ENCODE measurements at places on chromosomes 3 and 15.
A peak's percentile ranks its signal among the peaks of the same experiment; 100 is the strongest.

DNA sequence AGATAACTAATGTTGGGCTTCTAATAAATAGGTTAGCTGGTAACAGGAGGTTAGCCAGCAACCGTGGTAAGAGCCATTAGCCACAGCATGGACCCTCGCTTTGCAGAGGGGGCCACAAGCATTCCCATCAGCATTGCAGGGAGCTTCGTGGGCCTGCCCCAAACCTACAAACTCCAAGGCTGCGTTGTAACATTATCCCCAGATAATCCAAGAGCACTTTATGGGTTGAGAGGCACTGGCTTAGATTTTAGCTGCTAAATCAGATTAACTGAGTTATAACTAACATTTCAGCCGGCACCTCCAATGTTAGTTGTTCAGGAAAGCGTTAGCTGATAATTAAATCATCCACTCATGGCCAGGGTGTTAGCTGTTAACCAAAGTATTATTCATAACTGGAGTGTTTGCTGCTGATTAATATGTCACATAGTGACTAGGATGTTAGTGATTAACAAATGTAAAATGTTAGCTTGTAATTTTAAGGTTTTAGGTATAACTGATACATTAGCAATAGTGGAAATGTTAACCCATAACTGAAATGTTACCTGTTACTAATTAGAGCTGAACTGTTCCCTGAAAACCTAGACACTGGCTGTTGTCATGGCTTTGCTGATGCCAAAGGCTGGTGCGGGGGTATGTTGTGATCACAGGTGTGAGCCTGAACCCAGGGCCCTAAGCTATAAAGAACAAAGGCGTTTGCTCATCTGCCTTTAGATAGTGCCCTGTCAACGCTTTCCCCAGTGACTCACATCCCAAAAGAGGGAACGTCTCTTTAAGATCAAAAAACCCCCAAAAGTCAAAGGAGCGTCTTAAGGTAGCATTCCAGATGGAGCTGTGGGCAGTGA is 56.2 kb downstream of the SLC6A6 start:
- no peak for DNase-seq

- DNase-seq: no peak
Measured at GRCh38 chr15:86849558-86850285, 770.1 kb downstream of the AGBL1 start.

GRCh38 chr15:100661156-100661555 is 58.8 kb downstream of the ASB7 start:
- DNase-seq: no peak

DNA sequence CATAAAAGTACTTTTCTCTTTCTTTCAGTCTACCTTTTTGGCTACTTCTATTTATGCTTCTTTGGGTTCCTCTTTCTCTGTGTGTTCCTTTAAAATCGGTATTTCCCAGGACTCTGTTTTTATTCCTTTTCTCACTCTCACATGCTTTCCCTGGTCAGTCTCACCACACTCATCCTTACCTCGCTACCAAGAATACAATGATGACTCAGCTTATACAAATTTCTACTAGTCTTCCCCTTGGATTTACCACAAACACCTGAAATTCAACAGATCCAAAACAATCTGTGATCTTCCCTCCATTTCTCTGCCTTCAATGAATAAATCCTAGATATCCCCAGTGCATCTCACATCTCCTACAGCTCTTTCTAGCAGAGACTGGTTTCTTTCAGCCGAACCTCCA is 52.9 kb downstream of the TUBGCP4 start:
- no peak for DNase-seq

GRCh38 chr3:73743551-73743950 is 118.8 kb upstream of the PDZRN3 start:
- DNase-seq: no peak

GRCh38 chr3:78804251-78805037 is 963.4 kb downstream of the ROBO1 start:
- DNase-seq: no peak

- DNase-seq: peak; percentile 18
Measured at GRCh38 chr15:45377609-45378148, 665 bp downstream of the GATM start.

DNA sequence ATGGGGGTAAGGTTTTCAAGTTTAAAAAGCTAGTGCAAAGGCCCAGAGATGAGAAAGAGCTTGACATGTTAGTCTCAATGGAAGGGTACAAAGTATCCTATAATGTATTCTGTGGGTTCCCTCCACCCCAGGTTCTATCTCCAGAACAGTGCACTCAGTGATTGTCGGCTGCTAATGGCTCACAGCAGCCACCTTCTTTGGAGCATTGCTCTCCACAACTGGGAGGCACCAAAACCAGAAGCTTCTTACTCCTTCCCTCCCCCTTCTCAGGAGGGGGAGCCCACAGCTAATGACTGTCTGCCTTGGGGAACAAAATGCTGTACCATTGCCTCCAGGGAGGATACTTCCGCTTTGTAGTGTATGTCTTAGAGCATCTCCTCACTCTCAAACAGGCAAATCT is 439.4 kb upstream of the RBMS3 start:
- DNase-seq: no peak

- DNase-seq: no peak
Measured at GRCh38 chr15:72192416-72192815, 5.2 kb downstream of the GRAMD2A start.

DNA sequence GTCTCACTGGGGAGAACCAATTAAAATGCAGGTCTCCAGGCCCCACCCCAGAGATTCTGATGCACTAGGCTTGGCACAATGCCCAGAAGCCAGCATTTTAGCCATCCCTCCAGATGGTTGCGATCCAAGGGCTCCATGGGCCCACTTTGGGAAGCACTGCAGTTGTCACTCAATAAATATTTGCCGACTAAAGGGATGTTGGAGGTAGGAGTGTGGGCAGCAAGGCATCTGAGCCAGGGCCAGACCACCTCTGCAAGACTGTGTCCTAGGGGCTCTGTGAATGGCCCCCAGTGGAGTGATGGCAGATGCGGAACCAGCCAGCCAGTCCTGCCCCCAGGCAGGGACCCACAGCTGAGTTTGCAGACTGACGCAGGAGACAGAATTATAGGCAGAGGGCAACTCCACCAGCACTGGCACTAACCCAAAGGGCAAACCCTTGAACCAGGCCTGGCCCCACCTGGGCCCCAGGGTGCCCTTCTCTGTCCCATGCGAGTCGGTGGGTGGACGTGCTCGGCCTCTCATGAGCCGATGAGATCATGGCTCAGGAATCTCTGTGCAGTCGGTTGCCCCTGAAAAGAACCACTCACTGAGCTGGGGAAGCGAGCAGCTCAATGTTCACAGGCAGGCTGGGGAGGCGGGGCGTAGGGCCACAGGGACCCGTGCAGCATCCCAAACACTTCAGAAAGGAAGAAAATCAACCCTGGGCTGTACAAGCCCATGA is 49.7 kb downstream of the SEMA5B start:
- DNase-seq: no peak

DNA sequence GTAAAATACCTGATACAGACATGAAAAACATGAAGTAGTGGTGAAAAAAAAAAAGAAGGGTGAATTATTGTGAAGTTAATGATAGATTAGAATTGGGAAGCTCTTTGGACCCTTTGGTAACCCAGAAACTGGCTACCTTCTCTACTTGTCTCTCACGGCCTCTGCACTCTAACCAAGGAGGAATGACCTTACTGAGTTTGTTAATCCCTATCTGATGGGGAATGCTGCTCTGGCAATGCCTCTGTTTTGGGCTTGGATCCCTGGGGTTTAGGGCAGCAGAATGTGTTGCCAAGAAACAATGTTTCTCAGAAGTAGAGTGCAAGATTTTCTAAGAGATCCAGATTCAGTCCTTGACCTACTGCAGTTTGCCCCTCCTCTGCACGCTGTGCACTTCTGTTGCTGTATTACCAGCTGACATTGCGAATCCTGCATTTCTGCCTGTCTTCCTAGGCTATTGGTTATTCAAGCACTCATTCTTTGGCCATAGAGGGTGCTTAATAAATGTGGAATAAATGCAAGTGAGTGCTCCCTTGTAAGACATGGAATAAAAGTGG is 49.2 kb upstream of the MAP3K13 start:
- no peak for DNase-seq

- DNase-seq: peak; percentile 66
Measured at GRCh38 chr3:15241341-15241740, 35.3 kb downstream of the CAPN7 start.

DNA sequence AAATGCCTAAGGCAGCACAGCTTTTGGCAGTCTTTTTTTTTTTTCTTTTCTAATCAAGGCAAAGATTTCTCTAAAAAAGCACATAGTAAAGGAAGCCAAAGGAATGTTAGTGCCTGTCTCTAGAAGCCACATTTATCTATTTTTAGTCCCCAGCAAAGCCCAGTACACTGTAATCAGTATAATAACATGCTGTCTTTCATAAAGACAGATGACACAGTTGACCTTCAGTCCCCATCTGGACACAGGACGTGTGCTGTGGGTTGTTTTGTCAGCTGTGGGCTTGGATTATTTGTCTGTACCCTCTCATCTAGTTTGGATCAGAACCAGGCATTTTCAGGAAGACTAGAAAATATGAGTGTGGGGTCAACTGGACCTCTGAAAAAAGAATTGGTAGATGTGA is 110.4 kb upstream of the CTNNB1 start:
- DNase-seq: no peak

GRCh38 chr3:140234256-140234655 is 299.3 kb downstream of the CLSTN2 start:
- no peak for DNase-seq

DNA sequence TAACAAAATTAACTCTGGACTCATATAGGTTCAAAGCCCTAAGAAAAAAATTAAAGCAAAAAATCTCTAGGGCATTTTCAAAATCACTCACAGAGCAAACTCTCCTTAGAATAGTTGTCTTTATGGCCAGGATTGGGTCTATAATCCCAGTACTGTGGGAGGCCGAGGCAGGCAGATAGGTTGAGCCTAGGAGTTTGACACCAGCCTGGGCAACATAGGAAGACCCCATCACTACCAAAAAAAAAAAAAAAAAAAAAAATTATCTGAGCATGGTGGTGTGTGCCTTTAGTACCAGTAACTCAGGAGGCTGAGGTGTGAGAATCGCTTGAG is 378.1 kb upstream of the TGFBR2 start:
- DNase-seq: no peak

DNA sequence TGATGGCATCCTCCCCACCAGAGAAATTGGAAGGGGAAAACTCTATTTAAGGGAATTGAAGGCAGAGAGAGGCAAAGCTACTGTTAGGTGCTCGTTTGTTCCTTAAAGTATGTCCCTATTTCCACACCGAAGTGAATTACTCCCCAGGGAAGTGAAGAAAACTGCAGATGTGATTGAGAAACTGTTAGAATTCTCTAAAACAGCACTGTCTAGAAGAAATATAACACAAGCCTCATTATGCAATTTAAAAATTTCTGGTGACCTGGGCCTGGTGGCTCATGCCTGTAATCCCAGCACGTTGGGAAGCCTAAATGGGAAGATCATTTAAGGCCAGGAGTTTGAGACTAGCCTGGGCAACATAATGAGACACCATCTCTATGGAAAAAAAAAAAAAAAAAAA is 305.0 kb downstream of the SHQ1 start:
- DNase-seq: no peak

GRCh38 chr3:188439080-188439479 is 285.1 kb downstream of the LPP start:
- DNase-seq: peak; percentile 82

DNA sequence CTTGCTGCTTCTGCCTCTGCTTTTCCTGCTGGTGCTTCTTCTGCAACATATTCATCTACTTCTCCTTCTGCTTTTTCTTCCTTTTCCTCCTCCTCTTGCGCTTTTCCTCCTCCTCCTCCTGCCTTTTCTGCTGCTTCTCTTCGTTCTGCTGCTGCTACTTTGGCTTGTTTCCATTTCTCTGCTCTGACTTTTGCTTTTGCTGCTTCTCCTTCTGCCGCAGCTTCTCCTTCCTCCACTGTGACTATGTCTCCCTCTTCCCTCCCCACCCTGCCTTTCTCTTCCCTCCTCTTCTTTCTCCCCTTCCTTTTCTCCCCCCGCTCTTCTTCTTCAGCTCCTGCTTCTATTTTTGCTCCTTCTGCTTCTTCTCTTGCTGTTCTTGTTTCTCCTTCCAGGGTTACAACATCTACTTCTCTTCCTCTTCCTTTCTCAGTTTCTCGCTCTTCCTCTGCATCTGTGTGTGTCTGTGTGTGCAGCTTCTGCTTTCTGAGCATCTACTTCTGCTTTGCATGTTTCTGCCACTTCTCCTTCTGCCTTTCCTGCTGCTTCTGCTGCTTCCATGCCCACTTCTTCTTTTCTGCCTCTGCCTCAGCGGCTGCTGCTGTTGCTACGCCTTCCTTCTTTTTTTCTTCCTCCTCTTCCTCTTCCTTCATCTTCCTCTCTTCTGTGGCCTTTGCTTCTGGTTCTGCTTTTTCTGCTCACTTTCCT is 51.4 kb downstream of the FAM43A start:
- peak; percentile 90 for DNase-seq

DNA sequence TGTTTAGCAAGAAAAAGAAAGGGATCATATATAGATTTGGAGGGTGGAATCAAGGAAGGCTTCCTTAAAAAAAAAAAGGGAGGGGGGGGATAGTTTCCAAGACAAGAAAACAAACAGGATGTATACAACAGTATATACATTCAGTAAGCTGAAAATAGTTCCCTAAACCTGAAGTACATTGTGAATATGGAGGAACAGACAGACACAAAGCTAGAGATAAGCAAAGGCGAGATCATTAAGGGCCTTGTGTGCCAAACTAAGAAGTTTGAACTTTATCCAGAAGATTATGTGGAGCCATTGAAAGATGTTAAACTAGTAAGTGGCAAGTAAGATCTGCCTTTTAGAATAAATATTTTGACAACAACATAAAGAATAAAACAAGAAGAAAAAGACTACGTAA is 93.3 kb upstream of the IMPG2 start:
- peak; percentile 7 for DNase-seq

DNA sequence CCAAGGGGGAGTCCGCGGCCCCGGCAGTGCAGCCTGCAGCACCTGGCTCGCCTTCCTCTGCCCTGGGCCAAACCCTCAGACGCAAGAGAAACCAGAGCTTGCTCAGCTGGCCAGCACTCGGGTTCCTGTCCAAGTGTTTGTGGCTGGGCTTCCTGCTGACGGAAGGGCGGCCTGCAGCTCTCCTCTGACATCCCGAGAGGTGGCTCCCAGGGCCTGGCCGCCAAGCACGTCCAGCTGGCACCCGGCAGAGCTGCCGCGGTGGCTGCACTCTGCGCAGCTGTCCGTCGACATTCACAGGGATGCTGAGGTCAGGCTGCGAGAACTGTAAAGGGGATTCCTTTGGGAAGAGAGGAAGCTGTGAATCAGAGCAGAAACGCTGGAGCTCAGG is 85.6 kb downstream of the CPN2 start:
- peak; percentile 63 for DNase-seq

- peak; percentile 92 for DNase-seq
Measured at GRCh38 chr3:45665101-45665572, 24.1 kb upstream of the SACM1L start.

- no peak for DNase-seq
Measured at GRCh38 chr15:60917461-60918145, 311.5 kb downstream of the RORA start.

- DNase-seq: no peak
Measured at GRCh38 chr3:54062546-54062945, 59.8 kb upstream of the CACNA2D3 start.

- DNase-seq: peak; percentile 45
Measured at GRCh38 chr3:58474348-58474911, 17.5 kb upstream of the KCTD6 start.

- DNase-seq: no peak
Measured at GRCh38 chr3:7953449-7954014, 548.1 kb upstream of the LMCD1 start.

- no peak for DNase-seq
Measured at GRCh38 chr3:8529181-8529637, 27.6 kb downstream of the LMCD1 start.

- DNase-seq: no peak
Measured at GRCh38 chr3:79257791-79258190, 510.0 kb downstream of the ROBO1 start.

GRCh38 chr15:83733206-83733605 is 79.3 kb downstream of the ADAMTSL3 start:
- no peak for DNase-seq

GRCh38 chr3:66532160-66532587 is 31.4 kb upstream of the LRIG1 start:
- DNase-seq: no peak

All from hematopoietic multipotent progenitor cell treated with erythropoietin and hydrocortisone succinate and interleukin-3 and kit ligand, for 4 days (in vitro differentiated cells).